Endodermal cell (in vitro differentiated cells): ENCODE measurements at places on chromosomes 2 and 18.

DNA sequence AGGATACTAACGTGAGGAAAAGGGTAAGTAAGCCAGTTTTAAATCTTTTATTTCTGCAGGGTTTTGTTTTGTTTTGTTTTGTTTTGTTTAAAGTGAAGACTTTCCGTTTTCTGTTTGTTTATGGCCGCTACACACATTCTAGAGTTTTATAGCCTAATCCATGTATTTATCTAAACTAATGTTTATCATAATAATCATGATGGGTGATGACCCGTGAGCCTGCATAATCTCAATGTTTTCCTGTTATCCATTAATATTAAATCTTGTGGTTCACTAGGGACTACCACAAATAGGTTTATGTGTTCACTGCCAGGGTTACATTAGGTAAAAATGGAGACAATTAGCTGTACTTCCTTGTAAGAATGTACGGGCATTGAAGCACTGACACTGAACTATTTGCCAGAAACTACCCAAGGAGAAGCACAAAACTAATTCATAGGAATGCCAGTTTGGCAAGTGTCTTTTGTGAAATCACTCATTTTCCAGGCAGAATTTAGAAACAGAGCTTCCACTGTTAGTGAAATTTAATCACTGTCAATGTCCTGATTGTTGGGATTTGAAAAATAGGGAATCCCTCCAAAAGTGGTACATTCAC, 574.8 kb downstream of the LRP1B start:
- DNase-seq = no peak

- no peak for DNase-seq
These were observed 1.6 kb downstream of the ZC3H6 start for GRCh38 chr2:112276954-112277353.

DNA sequence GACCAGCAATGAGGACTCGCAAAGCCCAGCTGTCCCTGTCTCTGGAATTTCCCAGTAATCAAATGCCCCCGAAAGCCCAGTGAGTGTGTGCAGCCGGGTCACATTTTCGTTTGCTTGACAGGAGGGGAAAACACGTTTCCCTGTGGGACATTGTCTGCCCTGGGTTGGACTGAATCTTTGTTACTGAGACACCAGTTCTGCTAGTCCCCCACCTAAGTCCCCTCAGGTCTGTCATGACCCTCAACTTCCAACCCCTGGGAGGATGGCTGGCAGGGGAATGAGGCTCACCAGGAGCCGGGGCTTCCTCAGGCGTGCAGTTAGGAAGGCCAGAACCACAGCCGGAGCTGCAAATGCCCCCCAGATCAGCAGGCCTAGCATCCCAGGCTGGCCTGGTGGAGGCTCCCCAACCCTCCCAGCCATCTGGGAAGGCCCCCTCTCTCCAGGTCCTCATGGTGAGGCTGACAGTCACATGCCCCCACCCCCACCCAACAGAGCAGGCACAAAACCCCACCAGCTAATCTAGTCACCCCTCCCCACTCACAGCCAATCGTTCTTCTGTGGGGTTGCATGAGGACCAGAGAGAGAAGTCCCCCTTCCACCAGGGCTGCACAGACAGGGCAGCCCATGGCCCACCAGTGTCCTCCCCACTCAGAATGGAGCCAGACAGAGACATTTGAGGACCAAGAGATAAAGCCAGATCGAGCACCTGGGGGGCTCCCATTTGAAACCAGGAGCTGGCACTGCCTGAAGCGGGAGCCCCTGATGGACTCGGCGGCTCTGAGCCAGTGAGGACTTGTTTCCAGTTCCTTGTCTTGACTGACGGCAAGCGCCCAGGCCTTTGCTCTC, 33.6 kb downstream of the CYP26B1 start:
- DNase-seq = peak; percentile 29

DNA sequence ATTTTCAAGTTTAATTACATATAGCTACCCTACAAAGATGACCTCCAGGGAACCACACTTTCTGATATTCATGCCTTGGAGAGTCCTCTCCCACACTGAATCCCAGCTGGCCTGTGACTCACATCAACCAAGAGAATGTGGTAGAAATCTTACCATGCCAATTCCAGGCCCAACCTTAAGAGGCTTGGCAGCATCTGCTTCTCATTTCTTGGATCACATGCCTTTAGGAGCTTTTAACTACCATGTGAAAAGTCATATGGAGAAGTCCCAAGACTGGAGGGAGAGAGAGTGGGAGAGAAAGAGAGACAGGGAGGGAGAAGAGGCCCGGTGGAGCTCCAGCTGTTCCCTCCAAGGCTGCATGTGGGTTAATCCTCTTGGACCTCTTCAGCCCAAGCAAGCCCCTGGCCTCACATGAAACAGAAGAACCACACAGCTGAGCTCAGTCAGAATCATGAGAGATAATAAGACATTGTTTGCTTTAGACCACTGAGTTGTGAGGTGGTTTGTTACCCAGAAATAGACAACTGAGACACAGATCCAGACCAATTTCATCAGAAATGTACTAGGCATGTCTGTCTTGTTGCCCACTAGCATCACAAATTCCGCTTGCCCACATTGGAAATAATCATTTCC, 190.7 kb downstream of the MTCL1 start:
- no peak for DNase-seq

DNA sequence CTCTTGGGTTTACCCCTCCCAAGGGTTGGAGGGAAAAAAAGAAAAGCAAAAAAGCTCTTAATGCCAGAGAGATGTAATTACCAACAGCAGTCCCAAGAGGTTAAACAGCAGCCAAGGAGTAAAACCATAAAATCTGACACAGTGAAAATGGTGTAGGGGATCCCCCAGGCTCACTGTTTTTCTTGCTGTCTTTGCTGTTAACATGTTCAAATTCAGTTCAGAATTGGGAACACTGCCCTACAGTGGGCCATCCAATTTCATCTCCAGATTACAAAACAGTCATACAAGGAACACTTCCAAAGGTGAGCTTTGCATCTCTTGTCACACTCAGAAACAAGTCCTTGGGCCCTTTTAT, 54.5 kb downstream of the PLEKHM3 start:
- DNase-seq = no peak

- DNase-seq = peak; percentile 95
These were observed 55.3 kb upstream of the LAPTM4A start for GRCh38 chr2:20106746-20107145.
